ENCODE measurements at places on chromosomes 16 and 17.

DNA sequence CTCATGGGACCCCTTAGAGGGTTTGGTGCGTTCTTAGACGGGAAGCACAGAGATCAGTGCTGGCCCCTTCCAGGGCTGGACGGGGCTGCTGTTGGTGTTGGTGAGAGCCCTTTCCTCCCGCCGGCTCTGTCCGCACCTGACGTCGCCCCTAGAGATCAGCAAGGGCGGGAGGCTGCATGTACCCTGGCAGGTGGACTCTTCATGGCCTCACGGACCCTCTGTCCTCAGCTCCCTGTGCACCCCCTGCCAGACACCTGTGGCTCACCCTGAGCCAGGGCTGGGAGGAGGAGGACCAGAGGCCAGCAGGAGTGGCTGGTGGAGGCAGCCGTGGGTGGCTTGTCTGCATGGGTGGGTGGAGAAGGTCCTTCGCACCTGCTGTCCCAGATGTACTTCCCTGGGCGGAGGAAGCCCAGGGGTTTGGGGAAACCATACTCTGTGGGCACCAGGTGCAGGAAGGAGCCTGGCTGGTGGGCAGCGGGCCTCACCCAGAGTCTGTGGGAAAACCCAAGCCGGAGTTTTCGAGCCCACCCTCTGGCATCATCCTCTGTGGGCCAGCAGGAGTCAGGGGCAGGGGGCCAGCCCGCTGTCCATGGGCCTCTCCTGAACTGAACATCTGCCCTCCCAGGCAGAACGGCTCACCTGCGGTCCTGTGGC lies 348.6 kb downstream of the SEC14L1 start:
- no peak for DNase-seq

GRCh38 chr16:64983963-64984362 lies 137.9 kb downstream of the CDH11 start:
- DNase-seq = peak; percentile 27

GRCh38 chr17:37502009-37502936 lies 12.6 kb downstream of the DUSP14 start:
- no peak for DNase-seq

DNA sequence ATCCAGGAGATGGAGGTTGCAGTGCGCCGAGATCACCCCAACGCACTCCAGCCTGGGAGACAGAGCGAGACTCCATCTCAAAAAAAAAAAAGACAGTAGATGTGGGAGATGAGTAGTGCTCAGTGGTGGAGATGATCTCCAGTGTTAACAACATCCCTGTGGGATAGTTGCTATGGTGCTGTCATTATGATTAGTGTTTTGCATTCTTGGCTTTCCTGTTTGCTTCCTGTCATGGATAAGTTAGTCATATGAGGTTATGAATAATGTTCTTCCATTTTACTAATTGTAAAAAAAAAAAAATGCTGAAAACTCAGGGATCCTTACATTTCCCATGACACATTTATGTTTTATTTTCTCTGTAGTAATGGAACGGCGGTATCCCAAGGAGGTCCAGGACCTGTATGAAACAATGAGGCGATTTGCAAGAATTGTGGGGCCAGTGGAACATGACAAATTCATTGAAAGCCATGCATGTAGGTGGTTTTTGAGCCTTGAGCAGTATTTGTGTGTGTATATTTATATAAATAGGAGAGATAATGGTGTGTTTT lies 24.5 kb upstream of the DUSP14 start:
- DNase-seq = no peak

DNA sequence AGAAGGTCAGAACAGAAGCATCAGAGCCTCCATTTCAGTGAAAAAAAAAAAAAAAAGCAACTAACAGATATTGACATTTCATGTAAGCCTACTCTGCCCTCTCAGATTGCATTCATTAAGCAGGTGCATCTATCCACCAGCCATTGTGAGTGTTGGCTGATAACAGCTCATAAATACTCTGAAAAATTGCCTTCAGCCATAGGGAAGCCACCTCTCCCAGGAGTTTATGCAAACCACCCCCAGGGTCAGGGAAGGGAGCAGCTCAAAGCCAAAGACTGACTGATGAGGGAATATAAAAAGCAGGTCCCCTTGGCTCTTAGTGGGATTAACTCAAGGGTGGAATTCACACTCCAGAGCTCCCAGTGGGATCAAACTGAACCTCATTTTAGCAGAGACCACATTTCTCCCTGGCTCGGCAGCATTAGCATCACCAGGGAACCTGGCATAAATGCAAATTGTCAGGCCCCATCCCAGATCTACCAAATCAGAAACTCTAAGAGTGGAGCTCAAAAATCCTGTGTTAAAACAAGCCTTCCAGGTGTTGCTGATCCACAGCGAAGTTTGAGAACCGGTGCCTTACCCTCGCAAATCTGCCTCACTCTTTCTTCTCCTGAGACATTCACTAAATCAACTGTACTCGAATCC lies 14.2 kb downstream of the APOH start:
- no peak for DNase-seq

GRCh38 chr16:4957420-4957719 lies 760 bp upstream of the SEC14L5 start:
- DNase-seq = no peak

DNA sequence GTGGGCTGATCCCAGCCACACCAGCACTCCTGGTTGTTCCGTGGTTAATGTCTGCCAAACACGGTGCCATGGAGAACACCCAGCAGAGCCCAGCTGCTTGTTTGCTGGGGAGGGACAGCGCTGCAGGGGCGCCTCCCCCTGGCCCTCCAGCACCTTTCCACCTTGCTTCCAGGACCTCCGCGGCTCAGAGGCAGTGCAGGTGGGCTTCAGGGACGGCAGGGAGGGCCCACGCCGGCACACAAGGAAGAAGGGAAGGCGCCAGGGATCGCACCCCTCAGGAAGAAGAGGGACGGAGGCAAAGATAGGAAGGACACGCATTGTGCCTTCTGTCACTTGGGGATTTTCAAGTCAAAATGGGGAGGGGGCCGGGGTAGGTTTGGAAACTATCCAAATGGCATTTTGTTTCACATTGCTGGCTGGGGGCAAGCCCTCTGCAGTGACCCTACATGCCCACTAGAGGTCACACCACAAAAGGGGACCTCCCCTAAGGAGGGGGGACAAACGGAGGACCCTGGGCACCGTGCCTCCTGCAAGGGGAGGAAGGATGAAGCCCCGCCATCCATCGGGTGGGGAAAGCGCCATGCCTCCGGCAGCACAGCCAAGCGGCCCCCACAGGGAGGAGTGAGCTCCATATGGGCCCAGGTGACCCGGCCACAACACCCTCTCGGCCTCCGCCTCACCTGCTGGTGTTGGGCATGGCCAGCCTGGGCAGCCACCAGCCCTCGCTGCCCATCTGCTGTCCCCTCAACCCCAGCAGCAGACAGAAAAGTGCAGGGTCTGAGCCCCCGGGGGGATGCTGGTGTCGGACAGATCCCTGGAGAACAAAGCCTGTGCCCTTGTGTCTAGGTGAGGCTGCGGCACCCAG lies 7.5 kb upstream of the C16orf95 start:
- peak; percentile 33 for DNase-seq

- DNase-seq = no peak
Measured at GRCh38 chr17:59425085-59425931, 93.9 kb downstream of the YPEL2 start.

DNA sequence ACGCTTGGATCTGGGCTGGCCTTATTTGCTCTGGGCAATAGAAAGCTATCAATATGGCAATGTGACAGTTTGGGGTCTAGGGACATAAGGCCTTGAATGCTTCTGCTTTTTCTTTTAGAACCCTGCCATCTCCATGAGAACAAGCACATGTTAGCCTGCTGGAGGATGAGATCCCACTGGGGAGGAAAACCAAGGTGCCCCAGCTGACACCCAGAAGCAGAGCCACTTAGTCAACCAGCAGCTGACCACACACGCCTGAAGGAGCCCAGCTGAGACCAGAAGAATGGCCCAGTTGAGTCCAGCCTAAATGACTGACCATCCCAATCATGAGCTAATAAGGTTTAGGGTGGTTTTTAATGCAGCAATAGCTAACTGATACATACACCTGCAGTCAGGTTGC lies 171.2 kb downstream of the AHSP start:
- DNase-seq = no peak

DNA sequence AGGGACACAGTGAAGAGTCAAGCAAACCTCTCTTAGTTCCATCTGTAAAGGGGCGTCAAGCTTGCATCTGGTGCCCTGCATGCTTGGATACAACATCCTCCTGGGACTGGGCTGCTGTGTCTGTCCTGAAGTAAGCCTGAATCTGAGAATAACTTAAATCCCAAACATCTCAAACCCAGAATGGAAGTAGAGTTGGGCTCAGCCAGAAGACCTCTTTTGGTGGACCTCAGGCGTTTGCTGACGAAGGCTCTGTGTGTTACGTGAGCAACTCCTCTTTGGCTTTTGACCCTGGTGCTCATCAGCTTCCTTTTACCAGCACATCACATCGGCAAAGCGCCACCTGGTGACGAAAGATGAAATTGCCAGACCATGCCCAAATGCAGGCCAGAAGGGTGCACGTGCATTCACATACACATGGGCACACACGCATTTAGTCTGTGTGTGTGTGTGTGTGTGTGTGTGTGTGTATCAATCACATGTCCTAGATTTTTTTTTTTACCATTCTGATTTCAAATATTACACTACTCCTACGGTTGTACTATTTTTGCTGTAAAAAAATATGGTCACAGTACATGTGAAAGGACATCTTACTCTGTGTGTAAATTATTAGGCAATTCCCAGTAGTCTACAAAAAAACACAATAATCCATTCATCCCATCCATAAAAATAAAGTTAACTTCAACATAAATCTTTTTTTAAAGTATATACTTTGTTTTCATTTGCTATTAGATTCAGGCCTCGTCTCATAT lies 41.1 kb upstream of the FOXJ1 start:
- peak; percentile 87 for DNase-seq

- no peak for DNase-seq
Measured at GRCh38 chr17:61399131-61400065, at the start of gene TBX2. Gene TBX2 (plus strand): TSS chr17:61399843. CDS start chr17:61400177, 334 bp downstream.

DNA sequence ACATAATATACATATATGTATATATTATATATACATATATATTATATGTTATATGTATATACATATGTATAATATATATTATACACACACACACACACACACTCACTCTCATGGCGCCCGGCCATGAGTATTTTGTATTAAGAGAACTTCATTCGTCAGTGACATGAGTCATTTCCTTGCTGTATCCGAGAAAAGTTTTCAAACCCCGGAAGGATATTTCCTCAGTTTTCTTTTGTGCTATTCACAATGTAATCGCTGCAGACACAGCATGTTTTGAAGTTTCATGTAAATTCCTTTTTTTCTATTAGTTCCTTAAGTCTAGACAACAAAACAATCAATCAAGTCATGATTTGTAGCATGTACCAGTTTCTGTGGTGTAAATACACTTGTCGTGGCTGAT lies 33.3 kb downstream of the OR1D5 start:
- DNase-seq = no peak

DNA sequence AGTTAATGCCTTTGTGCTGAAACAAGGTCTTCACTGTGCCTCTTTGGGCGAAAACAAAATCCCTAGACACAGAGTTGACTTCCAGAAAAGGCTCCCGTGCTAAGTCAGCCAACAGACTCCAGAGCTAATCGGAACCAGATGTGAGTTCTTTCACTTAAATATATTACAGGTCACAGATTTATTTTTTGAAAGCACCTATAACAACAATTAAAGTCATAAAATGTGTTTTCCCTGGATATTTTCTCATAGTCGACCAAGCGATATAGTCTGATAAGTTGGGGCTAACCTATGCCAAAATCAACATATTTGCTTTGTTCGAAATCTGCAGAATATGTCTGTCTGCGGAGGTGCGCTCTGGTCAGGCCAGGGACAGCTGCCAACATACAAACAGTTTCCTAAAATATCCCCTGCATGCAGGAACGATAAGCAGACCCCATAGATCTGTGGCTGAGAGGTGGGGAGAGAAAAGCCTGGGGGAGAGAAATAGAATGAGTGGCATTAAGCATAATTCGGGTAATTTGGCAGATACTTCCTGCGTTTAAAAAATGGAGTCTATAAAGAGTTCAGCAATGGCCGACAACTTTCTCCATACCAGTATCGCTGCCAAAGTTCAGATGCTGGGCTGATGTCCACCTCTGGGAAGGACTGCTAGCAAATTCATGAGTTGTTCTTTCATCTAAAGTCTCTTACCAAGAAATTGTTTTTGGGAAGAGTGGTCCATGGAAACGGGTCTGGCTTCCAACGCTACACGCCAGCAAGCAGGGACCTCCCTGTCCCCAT lies 50.8 kb upstream of the MYH10 start:
- no peak for DNase-seq

- no peak for DNase-seq
Measured at GRCh38 chr16:7805686-7806396, 473.2 kb downstream of the RBFOX1 start.

DNA sequence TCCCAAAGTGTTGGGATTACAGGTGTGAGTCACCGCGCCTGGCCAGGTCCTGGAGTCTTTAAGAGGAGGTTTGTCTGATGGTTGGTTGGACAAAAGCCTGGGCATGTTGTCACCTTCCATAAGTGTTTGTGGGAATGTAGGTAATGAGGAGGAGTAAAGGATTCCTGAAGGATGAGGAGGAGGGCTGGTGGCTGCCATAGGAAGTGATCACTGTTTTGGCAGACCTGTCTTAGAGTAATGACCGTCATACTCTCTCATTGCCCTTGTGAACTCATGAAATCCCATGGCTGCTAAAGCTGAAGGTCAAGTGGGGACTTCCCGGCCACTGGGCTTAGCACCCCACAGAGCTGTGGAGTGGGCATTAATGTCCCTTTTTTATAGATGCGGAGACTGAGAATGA lies 40.5 kb downstream of the TENT4B start:
- DNase-seq = no peak

DNA sequence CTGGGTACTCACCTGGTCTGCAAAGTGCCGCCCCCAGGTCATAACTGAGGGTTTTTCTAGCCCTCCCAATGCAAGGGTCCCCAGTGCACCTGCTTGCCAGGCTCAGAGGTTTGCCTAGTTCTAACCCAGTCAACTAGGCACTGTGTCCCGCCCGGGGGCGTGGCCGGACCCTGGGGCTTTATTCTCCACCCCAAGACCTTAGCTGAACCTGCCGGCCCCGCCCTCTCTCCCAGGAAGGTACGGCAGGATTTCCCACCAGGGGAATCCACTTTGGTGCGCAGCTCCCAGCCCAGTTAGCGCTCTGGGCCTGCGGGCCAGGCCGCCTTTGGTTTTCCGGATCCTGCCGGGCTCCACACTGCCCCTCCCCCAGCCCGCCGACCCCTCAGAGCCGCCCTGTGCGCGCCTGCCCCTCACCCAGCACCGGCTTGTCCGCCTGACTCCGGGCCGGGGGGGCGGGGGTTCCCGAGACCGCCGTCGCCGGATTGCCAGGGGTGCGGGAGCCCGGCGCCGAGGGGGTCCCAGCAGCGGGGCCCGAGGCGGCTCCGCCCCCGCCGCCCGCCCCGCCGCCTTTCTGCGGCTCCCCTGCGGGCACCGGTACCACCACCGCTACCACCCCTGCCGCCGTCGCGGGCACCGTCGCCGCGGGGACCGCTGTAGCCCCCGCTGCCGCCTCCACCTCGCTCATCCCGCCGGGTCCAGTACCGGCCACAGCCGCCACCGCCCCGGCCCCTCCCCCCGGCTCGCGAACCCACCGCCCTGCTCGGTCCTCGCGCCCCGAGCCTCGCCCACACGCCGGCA lies 424 bp downstream of the YBX2 start:
- DNase-seq = no peak

- DNase-seq = no peak
Measured at GRCh38 chr16:69166221-69166833, 20.6 kb upstream of the SNTB2 start.

Data from SHP77 (cell line).